Activated T-helper 1 cell treated with anti-CD3 and anti-CD28 coated beads, Interleukin-12 subunit alpha, Interleukin-12 subunit beta, Interleukin-2, Interleukin-4 antibody, amounts not matched to agents 30 ng/mL and 10 ng/mL and 1 ng/mL, durations not matched to agents 14 hours and 24 hours and 36 hours (primary cell): ENCODE measurements at places on chromosomes 2 and 18.

- H3K4me1 ChIP-seq = peaks cover 39% of the 10 kb centered on the region
- peaks cover 8% of the 10 kb centered on the region for H3K27me3 ChIP-seq
- no peak overlapping the region for H3K27ac ChIP-seq
- H3K36me3 ChIP-seq = no peaks in the 10 kb centered on the region
Measured at GRCh38 chr2:221467610-221468009, 104.5 kb downstream of the EPHA4 start.

GRCh38 chr2:232779934-232780333 is 3.6 kb upstream of the KCNJ13 start:
- H3K4me3 ChIP-seq = no peak overlapping the region
- H3K36me3 ChIP-seq = peaks cover 30% of the 10 kb centered on the region
- no peak overlapping the region for H3K27ac ChIP-seq
- DNase-seq = no peak

GRCh38 chr18:36066686-36067054 is 689 bp downstream of the RPRD1A start:
- peaks cover 31% of the 10 kb centered on the region for H3K4me1 ChIP-seq
- DNase-seq = no peak
- H3K36me3 ChIP-seq = peaks cover 9% of the 10 kb centered on the region
- peak overlapping the region; percentile 90 for H3K4me3 ChIP-seq

- no peaks in the 10 kb centered on the region for H3K36me3 ChIP-seq
- no peaks in the 10 kb centered on the region for H3K4me1 ChIP-seq
- H3K27ac ChIP-seq = no peak overlapping the region
- no peaks in the 10 kb centered on the region for H3K27me3 ChIP-seq
Measured at GRCh38 chr2:120511947-120512710, 166.2 kb downstream of the INHBB start.
